CD4-positive, alpha-beta T cell treated with Interleukin-4 for 1 hour (primary cell): ENCODE measurements at places on chromosomes 11 and 22.

- no peak for DNase-seq
These were observed 253.8 kb upstream of the CNTN5 start for GRCh38 chr11:98766903-98767302.

- DNase-seq = no peak
These were observed 27.1 kb upstream of the OAF start for GRCh38 chr11:120183701-120184141.

DNA sequence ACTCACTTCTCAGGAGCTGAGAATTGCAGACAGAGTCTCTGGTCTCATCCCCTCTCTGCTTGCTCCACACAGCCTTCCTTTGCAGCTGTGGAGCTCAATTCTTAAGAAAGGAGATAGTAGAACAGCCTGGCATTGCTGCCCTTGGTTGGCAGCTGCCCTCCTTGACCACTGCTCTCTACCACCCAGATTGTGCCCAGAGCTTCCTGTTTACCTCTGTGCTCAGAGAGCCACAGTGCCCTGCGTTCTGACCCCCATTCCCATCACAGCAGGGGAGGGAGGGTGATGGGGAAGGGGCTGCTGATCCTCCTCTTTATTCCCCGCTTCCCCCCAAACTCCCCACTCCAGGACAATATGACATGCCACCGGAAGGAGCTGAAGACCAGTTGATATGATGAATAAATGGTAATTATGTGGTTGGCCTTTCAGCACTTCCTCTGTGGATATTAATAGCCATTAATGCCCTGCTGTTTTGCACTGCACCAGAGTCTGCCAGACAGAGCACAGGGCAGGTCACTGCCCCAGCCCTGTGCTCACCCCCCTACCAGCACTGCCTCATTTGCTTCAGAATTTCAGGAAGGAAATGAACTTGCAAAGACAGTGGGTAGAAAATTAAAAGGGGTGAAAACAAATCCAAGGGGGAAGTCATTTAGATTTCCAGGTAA is 426.8 kb upstream of the CADM1 start:
- DNase-seq = peak; percentile 28

DNA sequence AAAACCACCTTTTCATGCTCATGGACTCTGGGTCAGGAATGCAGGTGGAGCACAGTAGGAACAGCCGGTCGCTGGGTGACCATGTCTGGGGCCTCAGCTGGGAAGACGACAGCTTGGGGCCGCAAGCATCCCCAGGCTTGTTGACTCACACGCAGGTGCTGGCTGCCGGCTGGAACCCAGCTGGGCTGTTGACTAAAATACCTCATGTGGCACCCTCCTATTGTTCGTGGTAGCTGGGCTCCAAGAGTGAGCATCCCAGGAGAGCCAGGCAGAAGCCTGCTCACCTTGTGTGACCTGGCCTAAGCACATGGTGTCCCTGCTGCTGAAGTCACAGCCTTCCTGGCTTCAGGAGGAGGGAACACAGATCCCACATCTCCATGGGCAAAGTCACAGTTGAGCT is 9.4 kb downstream of the DPP3 start:
- DNase-seq = no peak

DNA sequence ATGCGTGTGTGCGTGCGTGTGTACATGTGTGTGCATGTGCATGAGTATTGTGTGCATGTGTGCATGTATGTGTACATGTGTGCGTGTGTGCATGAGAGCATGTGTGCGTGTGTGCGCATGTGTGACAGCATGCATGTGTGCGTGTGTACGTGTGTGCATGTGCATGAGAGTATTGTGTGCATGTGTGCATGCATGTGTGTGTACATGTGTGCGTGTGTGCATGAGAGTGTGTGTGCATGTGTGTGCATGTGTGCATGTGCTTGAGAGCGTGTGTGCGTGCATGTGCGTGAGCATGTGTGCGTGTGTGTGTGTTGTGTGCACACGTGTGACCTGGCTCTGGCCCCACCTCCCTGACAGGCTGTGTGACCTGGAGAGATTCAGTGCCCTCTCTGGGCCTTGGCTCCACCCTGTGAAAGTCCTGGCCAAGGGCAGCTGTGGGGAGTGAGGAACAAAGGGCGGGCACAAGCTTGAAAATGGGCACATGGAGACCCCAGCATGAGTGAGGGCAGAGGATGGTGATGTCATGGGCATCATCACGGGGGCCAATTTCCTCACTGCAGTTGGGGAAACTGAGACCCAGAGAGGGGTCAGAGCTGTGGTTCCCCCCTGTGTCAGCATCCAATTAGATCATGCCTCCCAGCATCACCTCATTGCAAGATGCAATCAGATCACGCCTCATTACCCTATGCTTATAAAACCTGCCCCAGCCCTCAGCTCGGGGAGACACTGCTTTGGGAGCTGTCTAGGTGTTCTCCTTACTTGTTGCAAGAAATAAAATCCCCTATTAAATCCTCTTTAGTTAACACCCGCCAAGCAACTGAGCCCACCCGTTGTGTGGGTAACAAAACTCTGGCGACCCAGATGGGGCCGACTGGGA is 658 bp downstream of the ACY3 start:
- no peak for DNase-seq

DNA sequence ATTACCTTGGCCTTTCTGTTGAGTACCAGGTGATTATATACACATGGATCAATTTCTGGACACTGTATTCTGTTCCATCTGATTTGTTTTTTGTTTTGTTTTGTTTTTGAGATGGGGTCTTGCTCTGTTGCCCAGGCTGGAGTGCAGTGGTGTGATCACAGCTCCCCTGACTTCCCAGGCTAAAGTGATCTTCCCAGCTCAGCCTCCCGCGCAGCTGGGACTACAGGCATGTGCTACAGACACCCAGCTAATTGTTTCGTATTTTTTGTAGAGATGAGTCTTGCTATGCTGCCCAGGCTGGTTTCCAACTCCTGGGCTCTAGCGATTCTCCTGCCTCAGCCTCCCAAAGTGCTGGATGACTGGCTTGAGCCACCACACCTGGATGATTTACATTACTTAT is 19.0 kb downstream of the TCIRG1 start:
- DNase-seq = no peak

GRCh38 chr11:101718402-101718801 is 134.6 kb upstream of the TRPC6 start:
- DNase-seq = no peak

- DNase-seq = no peak
These were observed 73.2 kb downstream of the RAB38 start for GRCh38 chr11:88101881-88102597.

- no peak for DNase-seq
These were observed 3.7 kb downstream of the APOL2 start for GRCh38 chr22:36235585-36235984.

- DNase-seq = peak; percentile 68
These were observed at the start of gene SPINDOC for GRCh38 chr11:63813035-63813562. Gene SPINDOC (plus strand): TSS chr11:63813456. CDS start chr11:63813687, 231 bp downstream.

DNA sequence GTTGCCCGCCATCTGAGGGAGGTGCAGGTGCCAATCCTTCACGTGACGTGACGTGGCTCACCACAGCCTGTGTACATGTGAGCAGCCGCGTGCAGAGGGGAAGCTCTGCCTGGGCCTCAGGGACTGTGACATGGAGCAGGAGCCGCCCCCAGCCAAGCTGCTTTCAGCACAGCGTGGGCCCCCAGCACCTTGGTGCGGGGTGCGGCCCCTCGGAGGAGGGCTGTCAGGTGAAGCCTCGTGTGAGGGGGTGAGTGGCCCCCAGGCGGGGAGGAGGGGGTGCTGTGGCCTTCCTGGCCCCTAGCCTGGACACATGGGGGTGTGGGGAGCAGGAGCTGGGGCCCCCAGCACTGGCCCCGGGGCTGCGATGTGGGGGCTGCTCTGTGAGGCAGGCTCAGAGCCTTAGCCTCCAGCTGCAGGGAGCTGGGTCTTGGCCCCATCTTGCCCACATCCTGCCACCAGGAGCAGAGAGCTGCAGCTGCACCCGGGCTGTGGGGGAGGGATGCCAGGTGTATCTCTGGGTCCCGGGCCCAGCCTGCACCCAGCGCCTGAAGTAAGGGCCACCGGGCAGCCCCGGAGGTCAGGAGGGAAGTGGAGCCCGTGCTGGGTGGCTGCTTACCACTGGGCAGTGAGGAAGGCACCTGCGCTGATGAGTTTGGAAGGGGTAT is at the start of gene ADORA2A:
TSS of gene ADORA2A (plus strand) at position 100 of the 665 bp plus-strand sequence. CDS start 5,806 bp downstream, outside the sequence.
- DNase-seq = peak; percentile 85

DNA sequence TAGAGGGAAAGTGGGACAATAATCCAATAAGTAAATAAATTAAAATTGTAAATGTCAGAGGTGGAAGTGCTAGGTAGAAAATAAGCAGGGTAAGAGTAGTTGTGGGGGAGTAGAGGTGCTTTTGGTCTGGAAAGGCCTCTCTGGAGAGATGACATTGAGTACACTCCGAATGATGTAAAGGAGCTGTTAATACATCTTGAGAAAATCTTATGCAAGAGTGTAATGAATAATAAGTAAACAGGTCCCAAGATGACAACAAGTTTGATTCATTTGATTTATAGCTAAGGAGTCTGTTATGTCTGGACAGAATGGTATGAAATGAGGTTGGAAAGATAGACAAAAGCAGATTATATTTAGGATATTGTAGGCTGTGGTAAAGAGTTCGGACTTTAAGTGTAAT is 87.5 kb downstream of the TMEM135 start:
- DNase-seq = no peak

DNA sequence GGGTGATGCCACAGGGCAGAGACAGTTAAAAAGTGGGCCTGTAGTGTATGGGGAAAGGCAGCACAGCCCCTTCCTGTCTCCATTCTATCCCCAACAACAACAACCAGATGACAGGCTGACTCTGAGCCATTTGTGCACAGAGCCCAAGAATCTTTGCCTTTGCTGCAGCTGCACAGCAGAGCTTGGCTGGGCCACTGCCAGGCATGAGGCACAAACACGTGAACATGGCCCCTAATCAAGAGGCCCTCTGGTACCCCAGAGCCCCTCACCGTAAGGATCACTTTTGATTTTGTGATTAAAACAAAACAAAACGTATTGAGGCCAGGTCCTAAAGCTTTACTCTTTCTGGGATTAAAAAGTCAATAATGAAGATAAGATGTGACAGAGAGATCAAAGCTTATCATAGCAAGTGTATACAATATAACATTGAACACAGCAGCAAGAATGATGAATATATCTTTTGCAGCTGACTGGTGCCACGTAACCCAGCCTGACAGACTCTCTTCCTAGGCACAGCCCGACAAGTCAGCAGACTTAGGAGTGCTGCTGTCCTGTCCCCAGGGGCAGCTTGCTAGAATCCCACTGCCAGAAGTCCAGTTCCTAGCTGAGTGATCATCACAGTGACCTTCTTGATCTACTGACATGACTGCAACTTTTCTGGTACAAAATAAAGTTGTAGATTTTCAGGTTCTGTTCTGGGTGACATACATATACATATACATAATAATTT is 117.8 kb downstream of the SERGEF start:
- DNase-seq = no peak

- no peak for DNase-seq
These were observed 177.3 kb upstream of the C11orf58 start for GRCh38 chr11:16561150-16561549.

DNA sequence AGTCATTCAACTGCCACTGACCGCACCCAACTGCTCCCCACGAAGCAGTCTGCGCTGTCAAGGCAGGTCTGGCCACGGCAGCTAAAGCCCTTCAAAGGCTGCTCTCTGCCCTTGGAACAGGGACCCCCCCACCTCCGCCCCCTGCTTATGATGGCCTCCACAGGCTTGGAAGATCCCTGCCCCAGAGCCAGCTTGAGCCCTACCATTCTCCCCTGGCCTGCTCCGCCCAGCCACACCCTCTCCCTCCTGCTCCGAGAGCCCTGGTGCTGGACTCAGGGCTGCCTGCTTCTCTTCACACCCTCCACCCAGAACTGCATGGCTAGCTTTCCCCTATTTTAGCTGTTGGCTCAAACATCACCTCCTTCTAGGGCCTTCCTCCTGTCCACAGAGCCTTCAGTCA is 19.0 kb downstream of the ZMAT5 start:
- no peak for DNase-seq

DNA sequence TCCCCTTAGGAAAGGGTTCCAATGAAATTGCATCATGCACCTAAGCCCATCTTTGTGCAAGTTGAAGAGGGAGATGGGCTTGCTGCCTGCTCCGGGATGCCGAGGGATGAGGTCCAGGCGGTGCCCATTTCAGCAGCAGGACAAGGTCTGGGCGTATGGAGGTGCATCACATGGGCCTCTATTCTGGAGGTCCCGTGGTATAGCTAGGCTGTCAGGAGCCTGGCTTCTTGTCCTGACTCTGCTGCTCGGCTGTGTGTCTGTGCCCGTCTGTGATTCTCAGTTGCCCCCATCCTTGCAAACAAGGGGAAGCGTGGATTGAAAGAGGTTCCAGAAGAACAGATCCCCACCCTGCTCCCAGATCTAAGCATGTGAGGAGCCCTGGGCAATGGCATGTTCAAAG is 130.0 kb downstream of the OSBP2 start:
- no peak for DNase-seq

DNA sequence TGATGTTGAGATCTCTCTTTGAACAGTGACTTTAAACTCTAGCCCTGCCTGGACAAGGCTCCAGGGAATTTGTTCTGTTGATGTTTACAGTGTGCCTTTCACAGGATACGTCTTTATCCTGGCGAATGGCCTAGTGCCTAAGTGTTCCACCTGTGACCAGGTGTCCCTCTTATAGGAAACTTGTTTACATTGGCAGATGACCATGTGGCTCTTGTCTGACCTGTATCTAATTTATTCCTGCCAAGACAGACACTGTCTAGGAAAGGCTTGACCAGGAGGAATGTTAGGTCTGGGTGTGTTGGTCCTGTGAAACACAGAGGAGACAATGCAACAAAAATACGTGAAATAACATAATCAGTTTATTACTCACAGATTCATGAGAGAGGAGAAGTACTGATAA is 875.6 kb downstream of the METTL15 start:
- no peak for DNase-seq

DNA sequence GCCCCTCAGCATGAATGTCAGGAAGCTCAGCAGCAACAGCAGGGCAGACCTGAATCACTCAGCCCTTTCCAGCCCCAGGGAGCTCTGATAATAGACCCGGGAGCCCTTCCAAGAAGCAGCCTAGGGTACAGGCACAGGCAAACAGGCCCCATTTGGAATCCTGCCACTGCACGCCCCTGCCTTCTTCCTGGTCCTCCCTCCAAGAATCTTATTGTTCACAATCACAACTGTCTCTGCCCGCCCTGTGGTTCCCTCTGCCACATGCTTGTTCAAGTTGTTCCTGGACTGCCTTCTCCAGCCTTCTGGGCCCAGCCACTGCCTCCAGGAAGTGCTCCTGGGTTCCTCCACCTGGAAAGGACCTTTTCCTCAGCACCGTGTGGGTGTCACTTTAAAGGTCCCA is 54.6 kb downstream of the LRRC32 start:
- no peak for DNase-seq

- DNase-seq = no peak
These were observed 86.1 kb upstream of the RASSF10 start for GRCh38 chr11:12922980-12923507.
